AG04450 (cell line): ENCODE measurements at places on chromosomes 2 and 18. TPM values are rescaled to one million over a fixed set of nuclear protein-coding genes. Genes with fewer than 3 reads are reported as not detected.

Gene ANKRD30B
- polyA plus RNA-seq: not detected in 2 replicates

Gene MATN3
- 2.7 and 3.0 TPM in 2 replicates for polyA plus RNA-seq

Gene CD8B2
- not detected in 2 replicates for polyA plus RNA-seq

Gene ZNF516
- 15.0 and 15.5 TPM in 2 replicates for polyA plus RNA-seq

Gene CYP26B1
- 0.01 and 0.04 TPM in 2 replicates for polyA plus RNA-seq

Gene CCDC141
- not detected in 2 replicates for polyA plus RNA-seq

Gene ZSWIM2
- 0.10 TPM in 1 of 2 replicates, not detected in the other for polyA plus RNA-seq

Gene FAM228B
- polyA plus RNA-seq: 4.1 and 7.6 TPM in 2 replicates

- DNase-seq: no peak
Observed at GRCh38 chr2:215697003-215697402, 261.1 kb upstream of the FN1 start.

GRCh38 chr2:55109219-55109891 is 59.1 kb upstream of the RTN4 start:
- peak; percentile 82 for DNase-seq

GRCh38 chr2:10954856-10955818 is 43.4 kb downstream of the KCNF1 start:
- DNase-seq: no peak

GRCh38 chr2:109150559-109150958 is 21.6 kb downstream of the SH3RF3 start:
- no peak for DNase-seq

DNA sequence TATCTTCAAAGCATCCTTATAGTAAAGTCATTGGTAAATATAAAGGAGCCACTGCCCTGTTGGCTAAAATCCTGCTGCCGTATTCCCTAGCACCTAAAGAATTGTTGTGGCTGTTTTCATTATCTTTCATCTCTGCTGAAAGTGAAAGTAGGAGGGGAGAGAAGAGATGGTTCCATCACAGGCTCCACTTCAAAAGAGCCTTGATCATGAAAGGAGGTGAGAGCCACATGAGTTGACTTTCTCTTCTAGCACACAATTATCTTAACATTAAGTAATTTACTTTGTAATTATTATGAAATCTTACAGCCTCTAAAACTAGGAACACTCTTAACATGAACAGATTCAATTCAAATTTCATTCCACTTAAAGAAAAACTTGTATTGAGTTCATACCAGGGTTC is 1050.9 kb upstream of the LRRTM1 start:
- no peak for DNase-seq

DNA sequence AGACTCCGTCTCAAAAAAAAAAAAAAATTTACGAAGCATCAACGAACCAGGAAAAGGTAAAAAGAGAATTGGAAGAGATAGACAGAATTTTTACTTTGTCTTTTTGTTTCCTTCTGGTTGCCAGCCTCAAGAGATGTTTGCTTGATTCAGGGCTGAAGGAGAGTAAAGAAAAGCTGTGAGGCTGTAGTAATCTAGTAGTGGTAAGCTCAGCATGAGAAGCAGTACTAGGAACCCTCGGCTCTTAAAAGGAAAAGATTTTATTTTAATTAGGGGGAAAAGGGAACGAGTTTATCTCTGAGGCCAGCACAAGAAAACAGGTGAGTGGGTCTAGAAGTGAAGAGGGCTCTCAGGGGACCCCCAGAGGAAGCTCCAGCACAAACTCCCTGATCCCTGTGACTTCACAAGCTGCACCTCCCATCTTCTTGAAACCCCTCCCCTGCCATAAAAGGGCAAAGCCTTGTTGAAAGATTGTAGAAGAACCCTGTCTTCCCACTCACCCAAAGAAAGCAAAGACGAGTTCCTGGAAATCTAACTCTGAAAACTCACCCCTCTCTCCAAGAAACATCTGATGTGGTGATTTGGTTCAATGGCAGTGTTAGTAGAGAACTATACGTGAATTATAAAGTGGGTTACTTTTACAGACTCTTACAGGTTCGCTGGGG is 8.6 kb downstream of the RBMS1 start:
- DNase-seq: no peak

DNA sequence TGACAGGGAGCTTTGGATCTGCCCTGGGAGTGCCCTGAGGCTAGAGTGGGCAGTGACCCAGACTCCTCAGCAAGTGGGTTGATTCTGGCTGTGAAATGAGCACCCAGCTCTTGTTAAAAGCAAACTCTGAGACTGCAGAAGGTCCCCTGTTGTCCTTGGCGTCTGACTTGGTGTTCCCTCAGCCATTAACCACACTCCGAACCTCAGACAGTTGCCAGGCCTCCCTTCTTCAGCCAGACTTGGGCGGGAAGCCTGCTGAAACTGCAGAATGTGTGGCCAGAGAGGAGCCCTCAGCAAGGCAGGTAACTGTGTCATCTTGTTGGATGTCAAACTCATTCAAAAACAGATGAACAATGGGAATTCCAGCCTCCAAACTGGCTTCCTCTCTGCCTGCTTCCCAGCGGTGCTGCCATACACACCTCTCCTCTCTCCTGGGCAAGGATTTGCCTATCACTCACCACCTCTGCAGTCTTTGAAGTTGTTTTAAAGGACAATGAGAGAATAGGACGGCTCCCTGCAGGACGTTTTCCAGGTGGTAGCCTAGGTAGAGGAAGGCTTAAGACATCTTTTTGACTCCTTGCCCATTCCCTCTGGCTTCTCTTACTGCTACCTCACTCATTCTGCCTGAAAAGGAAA is 38.9 kb upstream of the B3GNT2 start:
- DNase-seq: no peak

- no peak for DNase-seq
Observed at GRCh38 chr2:16647992-16648617, 17.5 kb downstream of the CYRIA start.

DNA sequence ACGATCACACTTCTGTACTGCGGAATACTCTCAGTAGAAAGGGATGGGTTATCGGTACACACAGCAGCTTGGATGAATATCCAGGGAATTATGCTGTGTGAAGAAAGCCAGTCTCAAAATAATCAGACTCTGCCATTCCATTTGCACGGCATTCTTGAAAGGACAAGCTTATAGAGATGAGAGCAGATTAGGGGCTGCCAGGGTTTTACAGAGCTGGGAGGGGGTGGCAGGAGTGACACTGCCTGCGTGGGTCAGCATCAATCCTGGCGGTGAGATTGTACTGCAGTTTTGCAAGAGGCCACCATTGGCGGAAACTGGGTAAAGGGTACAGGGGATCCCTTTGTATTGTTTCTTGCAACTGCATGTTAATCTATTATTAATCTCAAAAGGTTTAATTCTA is 16.6 kb downstream of the KCNG2 start:
- no peak for DNase-seq

GRCh38 chr2:49177194-49177593 is 22.9 kb upstream of the FSHR start:
- no peak for DNase-seq

- no peak for DNase-seq
Observed at GRCh38 chr18:21700528-21701075, 4.0 kb downstream of the ABHD3 start.

DNA sequence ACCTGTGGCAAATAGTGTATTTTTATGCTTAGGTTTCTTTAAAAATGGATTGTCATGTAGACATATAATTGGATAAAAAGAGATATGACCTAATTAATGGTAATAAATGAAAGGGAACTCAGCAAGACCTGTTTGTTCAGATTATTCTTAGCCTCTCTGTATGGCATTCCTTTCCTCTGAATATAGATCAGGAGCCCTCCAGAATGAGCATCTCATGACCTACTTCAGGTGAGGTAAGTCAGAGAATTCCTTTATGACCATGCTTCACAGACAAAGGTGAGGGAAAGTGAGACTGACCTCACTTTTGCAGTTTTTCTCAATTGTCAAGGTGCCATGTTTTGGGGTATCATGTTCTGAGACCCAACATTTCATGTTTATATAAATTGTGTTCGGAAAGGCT is 1744.3 kb upstream of the PIK3C3 start:
- DNase-seq: no peak

- peak; percentile 7 for DNase-seq
Observed at GRCh38 chr2:157304811-157305722, 20.6 kb downstream of the ERMN start.

- DNase-seq: no peak
Observed at GRCh38 chr18:45173799-45174519, 441.3 kb upstream of the SLC14A2 start.

DNA sequence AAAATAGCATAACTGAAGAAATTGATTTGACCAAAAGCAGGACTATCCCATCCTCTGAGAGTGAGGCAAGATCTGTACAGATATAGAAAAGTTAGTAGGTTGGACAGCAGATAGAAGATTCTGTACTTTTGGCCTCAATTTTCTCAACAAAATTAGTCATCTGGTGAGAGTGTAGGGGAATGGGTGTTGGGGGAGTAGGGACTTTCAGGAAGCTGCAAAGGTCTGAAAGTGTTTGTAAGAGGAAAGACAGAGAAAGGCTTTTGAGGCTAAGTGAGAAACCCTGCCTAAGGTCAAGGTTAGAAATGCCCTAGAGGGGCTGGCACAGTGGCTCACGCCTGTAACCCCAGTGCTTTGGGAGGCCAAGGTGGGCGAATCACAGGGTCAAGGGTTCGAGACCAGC is 40.3 kb downstream of the DAPL1 start:
- DNase-seq: no peak

DNA sequence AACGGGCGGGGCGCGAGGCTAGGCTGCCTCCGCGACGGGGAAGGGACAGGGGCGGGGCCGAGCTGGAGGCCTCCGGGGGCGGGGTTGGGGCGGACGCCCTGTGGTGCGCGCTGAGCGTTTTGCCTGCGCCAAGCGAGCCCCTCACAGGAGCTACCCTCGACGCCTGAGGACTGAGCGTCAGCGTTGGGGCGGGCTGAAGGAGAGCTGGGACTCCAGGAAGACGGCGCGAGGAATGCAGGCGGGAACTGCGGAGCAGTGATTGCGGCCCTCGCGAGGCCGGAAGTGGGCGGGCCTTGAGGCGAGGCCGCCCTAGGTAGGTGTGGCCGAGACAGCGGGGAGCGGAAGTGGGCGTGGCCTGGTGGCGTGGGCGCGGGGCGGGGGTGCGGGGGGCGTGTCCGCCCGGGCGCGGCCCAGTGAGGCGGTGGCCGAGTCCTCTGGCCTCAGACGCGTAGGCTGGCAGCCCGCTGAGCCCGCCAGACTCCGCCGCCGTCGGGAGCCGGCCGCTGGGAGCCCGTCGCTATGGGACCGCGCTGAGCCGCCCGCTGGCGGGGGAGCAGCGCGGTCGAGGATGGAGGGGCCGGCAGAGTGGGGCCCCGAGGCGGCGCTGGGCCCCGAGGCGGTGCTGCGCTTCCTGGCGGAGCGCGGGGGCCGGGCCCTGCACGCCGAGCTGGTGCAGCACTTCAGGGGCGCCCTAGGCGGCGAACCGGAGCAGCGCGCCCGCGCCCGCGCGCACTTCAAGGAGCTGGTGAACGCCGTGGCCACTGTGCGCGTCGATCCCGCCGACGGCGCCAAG is at the start of the genes SEPTIN10 and SOWAHC:
SEPTIN10 (minus strand) TSS at position 45 of the 793 bp plus-strand sequence. CDS start 139 bp downstream, outside the sequence.
SOWAHC (plus strand) TSS at position 443 of the 793 bp plus-strand sequence; CDS start at position 569, 126 bp downstream.
- peak; percentile 99 for DNase-seq

- DNase-seq: no peak
Observed at GRCh38 chr2:64124168-64124567, 20.1 kb downstream of the PELI1 start.

- no peak for DNase-seq
Observed at GRCh38 chr2:75604484-75604883, 42.1 kb upstream of the MRPL19 start.

GRCh38 chr2:174503161-174503809 is 16.5 kb upstream of the GPR155 start:
- DNase-seq: no peak

DNA sequence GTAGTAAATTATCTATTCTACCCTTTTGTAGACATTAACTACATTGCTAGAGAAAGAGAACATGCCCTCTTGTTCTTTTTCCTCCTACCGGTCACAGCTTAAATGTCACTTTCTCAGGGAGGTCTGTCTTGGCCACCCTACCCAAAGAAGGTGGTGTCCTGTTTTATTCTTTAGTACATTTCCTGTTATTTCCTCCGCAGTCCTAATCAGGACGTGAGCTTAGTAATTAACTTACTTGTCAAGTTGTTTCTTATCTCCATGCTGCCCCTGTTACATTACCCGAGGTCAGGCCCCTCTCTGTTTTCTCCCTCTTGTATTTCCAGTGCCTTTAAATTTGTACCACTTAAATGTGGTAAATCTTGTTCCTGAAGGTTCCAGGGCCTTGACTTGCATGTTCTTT is 73.7 kb upstream of the RMDN2 start:
- no peak for DNase-seq

DNA sequence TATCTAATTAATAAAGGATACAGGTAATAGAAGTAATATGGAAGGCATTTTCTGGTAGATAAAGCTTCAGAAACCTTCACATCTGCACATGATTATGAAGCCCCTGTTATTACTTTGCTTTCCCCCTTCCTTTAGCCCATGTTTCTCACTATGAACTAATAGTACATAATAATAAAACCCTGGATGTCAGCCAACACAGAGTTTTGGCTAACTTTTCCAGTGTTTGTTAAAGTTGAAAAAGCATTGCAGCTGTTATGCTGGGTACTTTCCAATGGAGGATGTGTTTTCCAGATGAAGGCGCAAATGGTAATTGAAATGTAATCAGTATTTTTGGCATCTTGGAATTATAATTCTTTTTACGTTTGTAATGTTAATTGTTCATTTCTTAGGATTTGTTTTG is 43.5 kb downstream of the SPTBN1 start:
- DNase-seq: no peak

GRCh38 chr2:197885587-197885986 is 81.2 kb downstream of the PLCL1 start:
- DNase-seq: no peak

DNA sequence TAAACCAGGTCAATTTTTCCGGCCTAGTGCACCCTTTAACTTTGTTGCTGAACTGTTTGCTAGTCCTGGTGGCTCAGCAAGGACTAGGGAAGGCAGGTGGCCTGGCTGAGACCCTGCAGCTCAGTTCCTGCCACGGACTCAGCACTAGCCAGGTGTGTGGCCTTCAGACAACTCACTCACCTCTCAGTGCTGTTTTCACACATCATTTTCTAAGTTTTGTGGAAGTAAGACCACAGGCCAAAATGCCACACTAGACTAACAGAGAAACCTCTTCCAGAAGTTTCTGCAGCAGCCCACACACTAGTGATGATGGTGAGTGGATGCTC is 65.9 kb upstream of the SLC1A4 start:
- DNase-seq: no peak

GRCh38 chr2:19797871-19798270 is 103.9 kb downstream of the TTC32 start:
- DNase-seq: no peak

DNA sequence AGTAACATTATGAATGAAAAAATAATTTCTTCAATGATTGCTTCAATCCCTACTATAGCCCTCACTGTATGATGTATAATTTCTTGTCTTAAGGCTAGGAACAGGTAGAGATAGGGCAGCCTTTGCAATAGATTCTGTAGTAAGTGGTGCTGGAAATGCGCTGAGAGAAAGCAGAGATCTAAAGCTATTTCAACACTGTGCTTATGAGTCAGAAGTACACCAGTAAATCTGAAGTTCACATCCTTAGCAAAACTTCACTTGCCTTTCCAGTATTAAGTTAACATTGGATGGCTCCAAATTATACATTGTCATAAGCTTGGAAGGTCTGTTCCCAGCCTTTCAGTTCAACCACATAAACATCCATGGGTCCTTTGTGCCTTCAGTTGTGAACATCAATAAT is 178.2 kb upstream of the EPHA4 start:
- no peak for DNase-seq

GRCh38 chr2:219661955-219662395 is 34.5 kb downstream of the SLC4A3 start:
- no peak for DNase-seq
